ENCODE measurements at places on chromosomes 7 and 10.

DNA sequence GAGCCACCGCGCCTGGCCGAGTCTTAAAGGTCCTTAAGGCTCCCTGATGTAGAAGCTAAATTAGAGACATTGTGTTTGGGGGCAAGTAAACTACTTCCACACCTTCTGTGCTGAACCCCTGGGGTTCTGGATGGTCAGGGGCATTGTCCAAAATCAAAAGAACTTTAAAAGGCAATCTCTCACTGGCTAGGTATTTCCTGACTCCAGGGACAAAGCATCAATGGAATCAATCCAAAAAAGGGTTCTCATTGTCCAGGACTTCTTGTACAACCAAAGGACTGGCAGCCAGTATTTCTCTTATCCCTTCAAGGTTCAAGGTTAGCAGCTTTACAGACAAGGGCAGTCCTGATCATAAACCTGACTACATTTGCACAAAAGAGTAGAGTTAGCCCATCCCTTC is 24.0 kb downstream of the SRPK2 start:
- no peak for DNase-seq

- DNase-seq, result no peak
Observed at GRCh38 chr7:43516581-43517342, 66.1 kb upstream of the STK17A start.

DNA sequence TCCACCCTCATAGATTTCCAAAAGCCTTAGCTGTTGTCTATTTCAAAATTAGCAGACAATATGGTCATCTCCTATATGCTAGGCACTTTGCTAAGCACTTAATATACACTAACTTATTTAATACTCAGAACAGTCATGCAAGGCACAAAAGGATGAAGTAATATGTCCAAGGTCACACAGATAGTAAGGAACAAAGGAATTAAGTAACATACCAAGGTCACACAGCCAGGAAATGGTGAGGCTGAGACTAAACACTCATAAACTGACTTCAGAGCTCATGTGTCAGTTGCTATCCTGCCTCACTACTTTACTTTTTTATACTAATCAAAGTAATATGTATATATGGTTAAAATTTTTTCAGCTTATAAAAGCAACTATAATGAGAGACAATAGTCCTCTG is 23.6 kb upstream of the HIBADH start:
- no peak for DNase-seq

DNA sequence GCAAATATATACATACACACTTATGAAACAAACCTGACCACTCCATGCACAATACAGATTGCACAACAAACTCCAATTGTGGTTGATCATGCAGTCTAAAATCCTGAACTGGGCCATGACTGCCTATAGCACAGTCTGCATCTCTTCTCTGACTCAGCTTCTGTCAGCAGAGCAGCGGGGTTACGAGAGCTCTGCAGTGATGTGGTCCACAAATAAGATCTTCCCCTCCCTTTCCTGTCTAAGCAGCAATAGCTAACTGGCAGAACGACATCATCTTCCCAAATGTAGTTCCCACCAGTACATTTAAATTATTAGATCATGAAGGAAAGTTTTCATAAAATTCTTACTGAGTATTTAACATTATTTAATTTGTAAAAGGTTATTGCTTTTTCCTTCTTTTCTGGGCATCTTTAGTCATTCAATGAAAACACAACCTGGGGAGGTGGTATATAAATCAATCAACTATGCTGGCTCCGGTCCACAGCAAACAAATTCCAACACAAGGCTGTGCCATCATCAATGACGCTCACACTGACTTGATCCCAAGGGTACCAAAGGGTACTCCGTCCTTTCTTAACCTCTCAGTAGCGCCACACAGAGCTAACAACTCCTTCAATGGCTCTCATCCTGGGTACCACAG is 17.1 kb downstream of the ARHGAP21 start:
- DNase-seq, result peak; percentile 68

DNA sequence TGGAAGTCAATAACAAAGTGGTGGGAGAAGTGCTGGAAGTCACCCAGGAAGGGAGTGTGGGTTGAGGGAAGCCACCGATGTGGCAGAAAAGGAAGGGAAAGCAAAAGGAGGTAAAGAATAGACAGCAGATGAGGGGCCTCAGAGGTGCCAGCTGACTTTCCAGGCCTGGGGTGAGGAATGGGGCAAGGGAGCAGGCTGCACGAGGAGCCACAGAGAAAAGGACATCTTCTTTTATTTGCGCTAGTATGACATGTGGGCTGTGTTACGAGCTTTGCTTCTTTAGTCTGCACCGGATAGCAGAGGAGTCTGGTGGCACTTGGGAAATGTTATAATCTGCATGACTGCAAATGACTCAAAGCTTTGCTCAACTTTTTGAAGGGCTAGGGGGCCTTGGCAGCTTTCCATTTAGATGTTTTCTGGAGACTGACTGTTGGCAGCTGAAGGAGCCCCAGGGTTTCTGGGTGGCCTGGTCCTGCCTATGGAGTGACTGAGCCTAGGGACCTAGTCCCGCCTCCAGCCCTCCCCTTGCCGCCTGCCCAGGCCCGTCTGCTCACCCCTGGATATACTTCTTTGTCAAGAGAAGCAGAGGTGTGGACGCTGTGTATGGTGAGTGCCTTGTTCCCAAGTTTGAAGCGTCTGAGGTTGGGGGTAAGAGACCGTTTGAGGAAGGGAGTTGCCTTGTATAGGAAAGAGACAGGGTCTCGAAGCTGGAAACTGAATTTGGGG is 5.1 kb downstream of the PRXL2A start:
- peak; percentile 56 for DNase-seq

GRCh38 chr7:44431091-44431608 is 59.3 kb downstream of the NUDCD3 start:
- DNase-seq, result no peak

- no peak for DNase-seq
Observed at GRCh38 chr7:31991846-31992245, 78.4 kb downstream of the PDE1C start.

DNA sequence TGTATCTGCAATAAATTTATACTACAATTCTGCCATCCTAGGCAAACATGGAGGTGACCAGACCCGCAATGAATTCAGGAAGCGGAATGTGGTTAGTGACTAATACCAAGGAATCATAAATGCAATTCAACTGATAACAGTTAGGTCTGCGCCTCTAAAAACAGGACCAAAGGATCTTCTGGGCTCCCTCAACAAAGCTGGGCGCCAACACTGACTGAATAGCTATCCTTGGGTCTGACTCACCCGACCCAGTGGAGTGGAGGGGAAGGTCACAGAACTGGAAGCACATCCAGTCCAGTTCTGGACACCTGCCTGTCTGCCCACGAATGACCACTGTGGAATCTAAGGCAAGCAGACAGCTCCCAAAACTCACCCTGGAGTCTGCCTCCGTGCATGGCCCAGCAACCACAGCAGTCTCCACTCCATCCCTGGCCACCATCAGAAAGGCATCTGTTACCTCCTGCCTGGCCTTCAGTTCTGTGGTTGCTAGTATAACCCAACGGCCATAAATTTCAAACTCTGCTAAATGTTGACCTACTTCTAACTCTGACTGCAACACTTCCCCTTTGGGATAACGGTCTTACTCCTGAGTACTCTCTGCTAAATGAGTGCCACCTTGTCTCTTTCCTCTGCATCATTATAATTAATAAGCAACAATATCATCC is 43.0 kb upstream of the DLX6 start:
- no peak for DNase-seq

- peak; percentile 33 for DNase-seq
Observed at GRCh38 chr7:113945018-113945938, 26.5 kb upstream of the PPP1R3A start.

DNA sequence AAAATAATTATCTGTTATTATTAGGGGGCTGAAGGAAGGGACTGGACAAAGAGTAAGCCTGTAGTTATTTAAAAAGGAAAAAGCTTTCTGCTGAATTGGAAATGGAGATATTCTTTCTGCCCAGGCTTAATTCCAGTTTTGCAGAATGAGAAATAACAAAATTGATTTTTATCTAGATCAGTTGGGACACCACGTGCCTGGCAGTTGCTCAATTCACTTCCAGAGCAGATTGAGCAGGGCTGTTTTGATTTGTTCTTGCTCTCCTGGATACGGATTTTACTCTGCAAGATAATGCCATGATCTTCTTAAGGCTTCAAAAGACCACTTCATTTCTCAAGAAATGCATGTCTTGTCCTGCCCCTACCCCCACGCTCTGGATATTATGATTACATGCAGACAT is 524.3 kb downstream of the TCERG1L start:
- peak; percentile 47 for DNase-seq

- DNase-seq, result no peak
Observed at GRCh38 chr7:99139036-99139435, 4.9 kb downstream of the SMURF1 start.

GRCh38 chr7:13577566-13578145 is 411.8 kb downstream of the ETV1 start:
- DNase-seq, result no peak

GRCh38 chr10:47099474-47099873 is 188.2 kb downstream of the PTPN20 start:
- no peak for DNase-seq

DNA sequence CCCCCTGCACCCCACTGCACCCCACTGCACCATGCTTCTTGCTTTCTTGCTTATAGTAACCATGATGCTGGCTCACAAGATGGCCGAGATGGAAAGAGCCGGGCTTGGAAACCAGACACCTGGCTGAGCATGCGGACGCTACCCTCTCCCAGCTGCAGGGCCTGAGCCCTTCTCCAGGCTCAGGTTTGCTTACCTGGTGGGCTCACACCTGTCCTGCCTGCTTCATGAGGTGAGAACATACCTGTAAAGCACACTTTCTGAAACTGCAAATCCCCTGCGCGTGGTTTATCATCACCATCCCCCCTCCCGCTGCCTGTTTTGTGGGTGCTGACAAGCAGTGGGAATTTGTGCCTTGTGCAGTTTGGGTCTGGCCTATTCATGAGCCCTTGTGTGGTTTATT is 302.7 kb downstream of the GLRX3 start:
- no peak for DNase-seq

GRCh38 chr7:41889040-41889439 is 186.2 kb upstream of the INHBA start:
- DNase-seq, result no peak

- no peak for DNase-seq
Observed at GRCh38 chr10:58220769-58221451, 46.8 kb downstream of the IPMK start.

GRCh38 chr7:33237036-33237435 is 107.7 kb downstream of the BBS9 start:
- DNase-seq, result no peak
